Breast epithelium (tissue), 4 donors: ENCODE measurements at places on chromosomes 2 and 18.
A peak's percentile ranks its signal among the peaks of the same experiment; 100 is the strongest.

- no peak for DNase-seq
These were observed 95.3 kb downstream of the PIGN start for GRCh38 chr18:62091487-62092120.

GRCh38 chr2:28507796-28508764, 12.2 kb downstream of the PLB1 start:
- DNase-seq, result peak; percentile 18

- no peak for DNase-seq
These were observed 154.1 kb downstream of the SH3BP4 start for GRCh38 chr2:235105821-235106359.

GRCh38 chr2:231922311-231923009, 3.7 kb downstream of the NPPC start:
- no peak for DNase-seq

DNA sequence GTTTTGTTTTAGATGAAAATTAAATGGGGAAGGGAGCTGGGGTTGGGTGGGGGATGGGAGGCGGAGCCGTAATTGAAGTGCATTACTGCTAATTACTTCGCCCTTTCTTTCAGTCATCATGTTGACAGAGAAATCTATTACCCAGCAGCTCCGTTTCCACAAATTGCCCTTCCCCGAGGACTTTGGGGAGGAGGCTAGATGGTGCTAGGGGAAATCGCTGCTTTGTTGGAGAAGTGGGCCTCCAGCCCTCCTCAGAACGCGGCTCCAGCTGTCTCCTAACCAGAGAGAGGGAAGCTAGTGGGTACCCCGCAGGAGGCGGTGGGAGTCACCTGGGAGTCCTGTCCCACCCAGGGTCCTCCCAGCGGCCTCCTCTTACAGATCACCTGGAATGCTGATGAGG, 130.9 kb upstream of the MYCN start:
- no peak for DNase-seq

DNA sequence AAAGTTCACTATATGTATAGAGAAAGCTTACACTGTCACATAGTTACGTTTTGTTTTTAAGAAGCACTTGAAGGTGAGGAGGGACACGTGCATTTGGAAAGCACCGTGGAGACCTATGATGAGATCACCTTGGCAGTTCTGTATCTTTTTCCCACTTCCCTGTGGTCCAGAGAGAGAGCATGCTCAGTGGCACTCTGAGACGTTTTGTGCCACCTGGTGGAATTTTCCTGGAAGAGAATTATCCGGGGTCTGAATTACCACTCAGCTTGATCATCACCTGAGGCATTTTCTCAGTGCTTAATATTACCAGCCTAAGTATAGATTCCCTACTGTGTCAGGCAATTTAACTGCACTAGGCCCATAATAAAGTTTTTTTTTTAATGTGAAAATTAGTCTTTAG, 469.4 kb upstream of the SMIM21 start:
- DNase-seq, result no peak

DNA sequence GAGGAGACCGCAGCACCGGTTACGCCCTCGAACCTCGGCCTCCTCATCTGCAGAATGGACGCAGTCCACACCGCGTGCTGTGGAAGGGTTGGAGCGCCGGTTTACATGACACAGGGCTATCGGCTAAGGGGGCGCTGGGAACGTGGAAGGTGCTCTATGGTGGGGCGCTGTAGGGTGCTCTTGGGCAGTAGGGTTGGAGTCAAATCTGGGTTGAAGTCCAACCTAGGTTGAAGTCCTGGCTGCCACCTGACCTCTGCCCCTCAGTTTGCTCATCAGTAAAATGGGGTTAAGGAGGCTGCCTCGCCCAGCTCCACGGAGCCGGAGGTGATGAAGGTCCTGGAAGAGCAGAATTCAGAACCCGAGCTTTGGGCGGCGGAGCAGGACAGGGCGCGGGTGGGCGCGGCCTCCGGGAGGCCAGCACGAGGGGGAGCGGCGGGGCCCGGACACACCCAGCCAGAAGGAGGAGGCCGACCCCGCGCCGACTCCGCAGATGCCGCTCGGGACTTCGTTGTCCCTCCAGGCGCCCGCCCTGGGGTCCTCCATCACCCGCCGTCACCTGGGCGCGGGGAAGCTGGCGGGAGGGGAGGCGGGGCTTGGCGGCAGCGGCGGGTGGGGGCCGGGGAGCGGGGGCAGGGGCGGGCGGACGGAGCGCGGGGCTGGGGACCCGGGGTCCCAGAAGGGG, 558 bp upstream of the GAREM2 start:
- no peak for DNase-seq

DNA sequence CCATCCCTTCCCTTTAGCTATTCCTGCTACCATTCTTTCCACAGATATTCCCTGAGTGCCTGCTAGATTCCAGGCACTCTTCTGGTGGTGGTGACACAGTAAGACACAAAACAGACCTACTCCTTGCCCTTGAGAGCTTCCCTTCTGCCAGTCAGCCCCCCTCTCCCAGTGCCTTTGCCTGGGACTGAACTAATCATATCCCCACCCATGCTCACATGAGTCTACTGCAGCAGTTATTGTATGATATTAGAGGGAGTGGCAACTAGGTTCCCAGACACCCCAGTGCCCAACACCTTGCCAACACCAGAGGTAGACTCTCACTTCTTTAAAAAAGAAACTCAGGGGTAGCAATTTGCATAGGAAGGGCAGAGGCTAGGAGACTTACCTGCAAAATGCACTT, 7.2 kb upstream of the LBH start:
- no peak for DNase-seq

- no peak for DNase-seq
These were observed 8.7 kb downstream of the CYRIA start for GRCh38 chr2:16656784-16657391.

- DNase-seq, result peak; percentile 88
These were observed 84.3 kb downstream of the MAP3K20 start for GRCh38 chr2:173159791-173160463.

GRCh38 chr2:175259164-175259563, 77.7 kb upstream of the ATP5MC3 start:
- no peak for DNase-seq

DNA sequence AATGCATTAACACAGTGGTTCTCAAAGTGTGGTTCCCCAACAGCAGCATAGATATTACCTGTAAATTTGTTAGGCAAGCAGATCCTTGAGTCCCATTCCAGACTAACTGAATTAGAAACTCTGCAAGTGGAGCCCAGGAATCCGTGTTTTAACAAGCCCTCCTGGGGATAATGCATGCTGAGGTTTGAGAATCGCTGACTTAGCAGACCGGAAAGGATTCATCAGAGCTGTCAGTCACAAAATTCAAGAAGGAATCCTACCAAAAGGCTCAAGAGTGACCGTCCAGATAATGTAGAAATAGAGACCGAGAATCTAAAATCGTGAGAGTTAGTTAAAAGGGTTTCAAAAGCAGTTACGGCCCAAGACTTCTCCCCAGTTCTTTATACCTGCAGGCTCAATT, 66.9 kb downstream of the LOXHD1 start:
- DNase-seq, result no peak

GRCh38 chr2:215793747-215794595, 219.4 kb downstream of the MREG start:
- no peak for DNase-seq

GRCh38 chr2:151217343-151217742, 44.3 kb downstream of the RBM43 start:
- no peak for DNase-seq

DNA sequence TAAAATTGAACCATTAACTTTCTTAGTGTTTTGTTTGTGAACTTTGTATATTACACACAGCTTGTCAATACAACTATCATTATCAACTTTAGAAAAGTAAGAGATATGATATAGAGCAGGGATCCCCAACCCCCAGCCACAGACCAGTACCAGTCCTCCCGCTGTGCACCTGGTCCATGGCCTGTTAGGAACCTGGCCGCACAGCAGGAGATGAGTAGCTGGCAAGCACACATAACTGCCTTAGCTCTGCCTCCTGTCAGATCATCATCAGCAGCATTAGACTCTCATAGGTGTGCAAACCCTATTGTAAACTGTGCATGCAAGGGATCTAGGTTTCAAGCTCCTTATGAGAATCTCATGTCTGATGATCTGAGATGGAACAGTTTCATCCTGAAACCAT, 491.0 kb upstream of the NXPH2 start:
- no peak for DNase-seq

- no peak for DNase-seq
These were observed 101.6 kb downstream of the PIEZO2 start for GRCh38 chr18:11047817-11048216.

- DNase-seq, result no peak
These were observed 93.2 kb upstream of the ARL4C start for GRCh38 chr2:234590076-234590475.
